Renal pelvis (tissue), 12 donors: ENCODE measurements at places on chromosomes 3 and 15.
A peak's percentile ranks its signal among the peaks of the same experiment; 100 is the strongest.

- no peak for DNase-seq
Observed at GRCh38 chr3:167451282-167451681, 22.6 kb downstream of the SERPINI2 start.

DNA sequence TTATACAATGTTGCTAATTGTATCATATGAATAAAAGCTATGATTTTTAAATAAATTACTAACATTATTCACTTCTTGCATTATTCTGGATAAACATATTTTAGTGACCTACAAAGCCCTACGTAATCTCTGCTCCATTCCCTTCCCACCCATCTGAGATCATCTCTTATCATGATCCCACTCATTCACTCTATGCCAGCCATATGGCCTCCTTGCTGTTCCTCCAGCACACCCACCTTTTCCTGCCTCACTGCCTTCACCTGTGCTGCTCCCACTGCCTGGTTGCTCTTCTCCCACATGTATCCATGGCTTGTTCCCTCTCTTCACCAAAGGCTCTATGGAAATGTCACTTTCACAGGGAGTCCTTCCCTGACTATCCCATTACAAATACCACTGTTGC is 7.3 kb upstream of the USP8 start:
- no peak for DNase-seq

- DNase-seq, result peak; percentile 72
Observed at GRCh38 chr3:49671291-49672288, 2.6 kb upstream of the APEH start.

GRCh38 chr3:184169896-184170875 is 4.5 kb upstream of the AP2M1 start:
- no peak for DNase-seq

DNA sequence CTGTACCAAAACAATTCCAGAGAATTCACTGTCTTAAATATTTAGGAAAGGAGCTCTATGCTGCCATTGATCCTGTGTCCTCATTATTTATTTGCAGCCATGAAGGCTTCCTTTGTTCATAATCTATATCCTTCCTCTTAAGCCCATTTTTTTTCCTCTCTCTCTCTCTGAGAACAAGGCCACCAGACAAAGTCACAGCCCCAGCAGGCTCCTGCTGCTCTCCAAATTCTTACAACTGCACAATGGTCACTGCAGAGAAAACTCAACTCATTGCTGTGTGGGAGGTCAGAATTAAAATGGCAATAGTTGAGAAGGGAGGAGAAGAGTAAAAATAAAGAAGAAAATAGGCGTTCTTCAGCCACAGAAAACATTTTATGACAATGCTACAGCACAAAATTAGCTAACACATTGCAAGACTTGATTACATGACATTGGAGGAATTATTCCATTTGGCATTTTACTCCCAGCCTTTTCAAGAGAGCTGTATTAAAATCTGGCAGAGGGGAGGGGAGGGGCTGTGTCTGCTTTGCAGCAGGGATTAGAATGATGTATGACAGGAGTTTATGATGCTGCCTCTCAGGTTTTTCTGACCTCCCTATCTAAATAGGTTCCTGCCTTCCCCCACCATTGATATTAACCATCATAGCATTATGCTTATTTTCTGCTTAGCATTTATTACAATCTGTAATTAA is 399.7 kb upstream of the THBS1 start:
- DNase-seq, result peak; percentile 48
